ENCODE measurements at places on chromosomes 3 and 15.
A peak's percentile ranks its signal among the peaks of the same experiment; 100 is the strongest.

GRCh38 chr3:18208091-18208490, 217.0 kb downstream of the SATB1 start:
- no peak for DNase-seq

DNA sequence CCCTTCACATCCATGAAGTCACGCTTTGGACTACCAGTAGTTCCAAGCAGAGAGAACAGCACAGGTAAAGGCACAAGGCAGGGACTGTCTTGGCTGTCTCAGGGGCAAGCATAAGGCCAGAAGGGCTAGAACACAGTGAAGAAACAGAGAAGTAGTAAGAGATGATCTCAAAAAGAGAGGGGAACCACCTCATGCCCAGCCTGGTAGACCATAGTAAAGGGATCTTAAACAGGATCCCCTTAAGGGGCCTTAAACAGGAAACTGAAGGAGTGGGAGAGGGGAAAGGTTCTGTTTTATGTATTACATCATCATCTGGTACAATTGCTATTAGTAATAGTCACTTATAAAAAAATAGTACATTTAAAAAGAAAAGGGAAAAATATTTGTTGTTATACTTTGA, 25.8 kb downstream of the P2RY1 start:
- DNase-seq, result no peak

GRCh38 chr3:109994853-109995252, 657.5 kb upstream of the DPPA4 start:
- DNase-seq, result no peak

DNA sequence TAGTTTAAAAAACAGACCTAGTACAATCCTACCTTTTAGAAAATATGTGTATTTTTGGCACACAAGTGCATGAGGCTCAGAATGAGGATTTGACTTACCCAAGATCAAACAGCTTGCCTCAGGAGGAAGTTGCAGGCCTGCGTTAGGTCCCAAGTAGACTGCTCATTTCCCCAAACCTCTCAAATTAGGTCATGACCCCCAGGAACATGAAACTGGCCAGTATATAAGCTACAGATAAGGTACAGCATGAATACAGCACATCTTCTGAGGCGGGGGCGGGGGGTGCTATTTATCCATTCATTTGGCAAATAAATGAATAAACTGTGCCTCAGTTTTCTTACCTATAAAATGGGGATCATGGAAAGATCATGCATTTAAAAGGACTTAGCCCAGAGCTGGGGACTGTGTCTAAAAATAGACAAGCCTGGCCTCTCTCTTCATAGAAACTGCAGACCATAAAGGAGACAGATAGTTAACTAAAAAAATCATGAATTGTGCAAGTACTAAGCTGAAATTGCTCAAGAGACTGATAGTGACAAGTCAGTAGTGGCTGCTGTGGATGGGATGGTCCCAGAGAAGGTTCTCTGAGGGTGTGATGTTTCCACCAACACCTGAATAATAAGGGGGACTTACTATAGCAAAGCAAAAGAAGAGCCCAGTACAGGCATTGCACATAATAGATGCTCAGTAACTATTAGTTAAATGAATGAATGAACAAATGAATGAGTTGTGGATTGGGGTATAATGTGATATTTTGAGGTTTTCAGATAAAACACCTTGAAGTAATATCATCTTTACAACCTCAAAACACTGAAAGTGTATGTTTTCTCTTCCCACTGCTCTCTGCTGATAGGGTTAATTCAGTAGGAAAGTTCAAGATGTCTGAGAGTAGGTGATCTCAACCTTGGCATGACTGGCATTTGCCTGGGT, 258.5 kb upstream of the PROK2 start:
- DNase-seq, result no peak

GRCh38 chr3:81581966-81582599, 179.4 kb downstream of the GBE1 start:
- DNase-seq, result no peak

DNA sequence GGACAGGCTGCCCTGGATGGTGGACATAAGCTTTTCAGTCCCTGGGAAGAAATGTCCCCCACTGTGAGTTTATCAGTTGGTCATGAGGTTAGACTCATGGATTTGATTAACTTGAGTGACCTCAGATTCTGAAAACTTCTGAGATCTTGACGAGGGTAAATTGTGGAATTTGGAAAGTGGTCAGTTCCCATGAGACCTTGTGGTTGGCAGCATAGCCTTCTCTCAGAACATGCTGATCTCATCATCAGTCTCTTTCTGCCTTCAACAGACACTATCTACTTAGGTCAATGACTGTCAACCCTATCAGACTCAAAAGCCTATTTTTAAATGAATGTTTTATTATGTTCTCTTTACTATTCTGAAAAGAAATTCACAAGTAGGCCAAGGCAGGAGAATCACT, 45.6 kb upstream of the NDUFB4 start:
- no peak for DNase-seq

GRCh38 chr15:37793851-37794250, 140.6 kb upstream of the TMCO5A start:
- no peak for DNase-seq

GRCh38 chr3:40057786-40058185, 248.4 kb downstream of the MYRIP start:
- DNase-seq, result no peak

DNA sequence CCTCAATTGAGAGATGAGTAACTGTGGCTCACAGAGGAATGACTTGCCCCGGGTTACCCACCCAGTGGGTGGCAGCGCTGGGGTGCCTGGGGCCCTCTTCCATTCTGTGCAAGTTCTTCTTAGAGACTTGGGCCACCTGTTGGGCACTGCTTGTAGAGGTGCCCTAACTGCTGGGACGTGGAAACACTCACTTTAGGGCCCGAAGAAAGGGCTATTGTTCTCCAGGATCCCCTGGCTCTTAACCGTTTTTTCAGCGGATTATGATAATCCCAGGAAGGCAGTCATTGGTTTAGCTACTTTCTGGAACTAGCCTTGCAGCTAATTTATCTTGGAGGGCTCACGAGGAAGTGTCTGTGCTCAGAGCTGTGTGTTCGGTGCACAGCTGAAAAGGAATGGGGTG, 66.0 kb upstream of the GCNT3 start:
- no peak for DNase-seq

DNA sequence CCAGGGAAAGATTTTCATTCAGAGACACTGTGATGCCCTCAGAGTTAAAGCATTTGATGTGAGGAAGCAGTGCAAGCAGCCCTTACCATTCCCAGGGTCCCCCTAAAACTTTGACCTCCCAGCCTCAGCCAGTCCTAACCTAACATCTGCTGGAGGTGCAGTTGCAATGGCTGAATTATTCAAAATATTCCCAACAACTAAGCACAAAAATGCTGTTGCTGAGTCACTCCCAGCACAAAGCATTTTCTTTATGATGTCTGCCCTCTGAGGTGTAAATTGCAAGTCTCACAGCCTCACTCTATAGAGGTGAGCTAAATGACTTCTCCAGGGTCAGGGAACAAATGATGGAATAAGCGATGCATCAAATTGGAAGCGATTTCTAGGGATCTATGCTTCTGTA, 6.4 kb upstream of the REC114 start:
- no peak for DNase-seq

DNA sequence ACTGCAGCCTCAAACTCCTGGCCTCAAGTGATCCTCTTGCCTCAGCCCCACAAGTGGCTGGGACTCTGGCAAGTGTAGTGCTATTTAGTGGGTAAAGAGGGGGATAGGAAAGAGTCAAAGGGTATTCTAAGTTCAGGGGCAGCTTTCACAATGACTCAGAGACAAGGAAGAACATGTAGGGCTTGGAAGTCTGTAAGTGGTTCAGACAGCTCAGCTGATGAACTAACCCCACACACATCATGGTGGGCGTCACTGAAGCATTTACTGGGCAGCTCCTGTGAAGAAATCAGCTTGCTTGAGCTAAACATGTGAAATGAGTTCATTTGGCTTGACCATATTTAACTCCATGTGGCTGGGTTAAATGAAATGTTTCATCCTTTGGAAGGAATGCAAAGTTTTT, 34.6 kb upstream of the THSD4 start:
- no peak for DNase-seq

DNA sequence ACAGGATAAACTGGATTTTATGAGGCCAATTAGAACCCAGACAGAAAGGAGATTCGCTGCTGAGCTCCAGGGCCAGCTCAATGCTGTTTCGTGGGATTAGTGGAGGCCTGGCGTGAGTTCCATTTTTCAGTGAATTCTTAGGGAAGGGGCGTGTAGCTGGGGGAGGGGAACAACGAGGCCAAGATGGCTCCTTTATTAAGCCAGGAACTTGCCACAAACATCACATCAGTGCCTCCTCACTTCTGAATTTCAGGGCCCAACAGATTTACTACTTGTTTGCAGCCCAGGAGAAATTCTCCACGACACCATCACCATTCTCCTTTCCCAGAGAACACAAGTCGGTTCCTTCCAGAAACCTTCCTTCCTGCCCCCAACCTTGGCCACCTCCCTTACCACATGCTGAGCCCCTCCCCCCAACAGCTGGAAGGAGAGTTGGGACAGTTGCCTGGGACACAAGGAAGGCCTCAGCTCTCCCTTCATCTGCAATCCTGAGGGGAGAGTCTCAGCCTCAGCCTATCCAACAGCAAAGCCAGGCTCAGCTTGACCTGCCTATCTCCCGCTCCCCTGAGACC, 5.8 kb downstream of the IGDCC4 start:
- no peak for DNase-seq

DNA sequence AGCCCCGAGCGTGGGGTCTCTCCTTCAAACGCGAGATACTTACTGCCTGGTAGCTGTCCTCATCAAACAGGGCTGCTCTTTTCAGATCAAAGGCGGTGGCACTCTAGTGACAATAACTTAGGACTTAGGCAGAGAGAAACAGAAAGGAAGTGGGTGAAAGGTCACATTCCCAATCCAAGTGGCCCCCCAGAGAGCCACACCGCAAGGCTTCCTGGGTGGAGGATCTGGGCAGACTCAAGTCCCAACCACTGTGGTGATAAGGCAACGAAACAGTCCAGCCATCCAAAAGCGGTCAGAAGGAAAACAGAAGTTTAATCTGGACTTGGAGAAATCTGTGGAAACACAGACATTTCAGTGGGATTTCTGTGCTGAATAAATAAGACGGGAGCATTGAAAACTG, 227.2 kb downstream of the ADAMTS17 start:
- peak; percentile 40 for DNase-seq

DNA sequence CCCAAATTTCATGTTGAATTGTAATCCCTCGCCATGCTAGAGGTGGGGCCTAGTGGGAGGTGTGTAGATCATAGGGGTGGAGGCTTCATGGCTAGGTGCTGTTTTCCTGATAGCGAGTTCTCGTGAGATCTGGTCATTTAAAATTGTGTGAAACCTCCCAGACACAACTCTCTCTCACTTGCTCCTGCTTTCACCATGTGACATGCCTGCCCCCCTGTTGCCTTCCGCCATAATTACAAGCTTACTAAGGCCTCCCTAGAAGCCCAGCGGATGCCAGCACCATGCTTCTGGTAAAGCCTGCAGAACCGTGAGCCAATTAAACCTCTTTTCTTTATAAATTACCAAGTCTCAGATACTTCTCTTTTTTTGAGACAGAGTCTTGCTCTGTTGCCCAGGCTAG, 36.0 kb downstream of the CCDC54 start:
- DNase-seq, result no peak

GRCh38 chr15:42775416-42775815, 38.5 kb upstream of the CDAN1 start:
- no peak for DNase-seq

DNA sequence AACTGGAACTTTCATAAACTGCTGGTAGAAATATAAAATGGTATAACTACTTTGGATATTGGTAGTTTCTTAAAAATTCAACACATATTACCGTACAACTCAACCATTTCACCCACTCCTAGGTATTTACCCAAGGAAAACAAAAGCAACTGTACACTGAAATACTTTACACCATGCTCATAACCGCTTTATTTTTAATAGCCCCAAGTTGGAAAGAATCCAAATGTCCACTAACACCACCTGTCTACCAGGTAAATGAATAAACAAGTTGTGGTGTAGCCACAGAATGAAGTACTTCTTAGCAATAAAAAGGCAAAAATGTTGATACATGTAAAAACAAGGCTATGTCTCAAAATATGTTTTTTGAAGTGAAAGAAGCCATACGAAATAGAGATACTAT, 215.9 kb upstream of the PEX5L start:
- DNase-seq, result no peak

- DNase-seq, result no peak
These were observed 233.4 kb downstream of the ADAMTS17 start for GRCh38 chr15:100108346-100108745.

GRCh38 chr15:50907601-50908208, 778 bp upstream of the AP4E1 start:
- DNase-seq, result peak; percentile 65

DNA sequence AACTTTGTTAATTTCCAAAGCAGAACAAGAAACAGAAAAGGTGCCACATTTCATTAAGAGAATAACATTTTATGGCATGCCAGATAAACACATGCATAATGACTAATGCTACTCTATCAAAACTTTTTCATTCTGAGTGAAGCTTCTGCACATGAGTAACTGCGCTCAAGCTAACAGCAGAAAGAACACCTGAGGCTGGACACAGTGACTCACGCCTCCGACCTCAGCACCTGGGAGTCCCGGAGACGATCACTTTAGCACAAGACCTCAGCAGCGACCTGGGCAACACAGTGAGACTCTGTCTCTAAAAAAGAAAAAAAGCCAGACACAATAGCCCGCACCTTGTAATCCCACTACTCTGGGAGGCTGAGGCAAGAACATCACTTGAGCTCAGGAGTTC, 70.6 kb downstream of the ACAP2 start:
- no peak for DNase-seq

DNA sequence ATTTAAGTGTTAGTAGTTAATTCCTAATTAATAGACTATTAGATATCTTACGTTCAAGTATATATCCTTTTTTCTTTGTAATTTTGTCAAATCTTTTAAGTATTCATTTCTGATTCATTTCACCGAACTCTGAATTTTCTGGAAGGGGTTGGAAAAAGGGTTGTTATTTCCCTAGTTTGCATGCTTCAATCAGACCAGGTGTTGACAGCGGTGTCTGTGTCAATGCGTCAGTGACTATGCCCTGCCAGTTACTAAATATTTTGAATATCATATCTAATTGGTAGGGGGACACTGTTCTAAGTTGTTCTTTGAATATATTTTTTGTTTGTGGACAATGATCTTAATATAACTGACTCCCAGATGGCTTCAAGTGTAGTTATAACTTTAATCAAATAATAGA, 62.7 kb upstream of the TNFSF10 start:
- DNase-seq, result no peak

DNA sequence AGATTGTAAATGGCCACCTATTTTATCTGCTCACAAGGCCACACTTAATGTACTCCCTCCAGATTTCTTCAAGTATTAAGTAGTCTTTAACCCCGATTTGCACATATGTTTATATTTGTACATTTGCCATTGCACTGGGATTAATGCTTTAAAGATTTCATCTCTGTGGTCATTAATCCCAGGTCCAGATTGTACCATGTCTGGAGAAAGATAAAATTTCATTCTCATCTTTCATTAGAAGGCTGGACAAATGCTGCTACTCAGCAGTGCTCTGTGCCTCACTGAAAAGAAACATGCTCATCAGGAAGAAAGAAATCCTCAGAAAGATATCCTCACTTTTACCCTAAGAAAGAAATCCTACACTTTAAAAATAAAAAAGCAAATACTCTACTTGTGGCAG, 62.5 kb upstream of the LRRC3B start:
- no peak for DNase-seq
